ENCODE measurements at places on chromosomes 2 and 18.

DNA sequence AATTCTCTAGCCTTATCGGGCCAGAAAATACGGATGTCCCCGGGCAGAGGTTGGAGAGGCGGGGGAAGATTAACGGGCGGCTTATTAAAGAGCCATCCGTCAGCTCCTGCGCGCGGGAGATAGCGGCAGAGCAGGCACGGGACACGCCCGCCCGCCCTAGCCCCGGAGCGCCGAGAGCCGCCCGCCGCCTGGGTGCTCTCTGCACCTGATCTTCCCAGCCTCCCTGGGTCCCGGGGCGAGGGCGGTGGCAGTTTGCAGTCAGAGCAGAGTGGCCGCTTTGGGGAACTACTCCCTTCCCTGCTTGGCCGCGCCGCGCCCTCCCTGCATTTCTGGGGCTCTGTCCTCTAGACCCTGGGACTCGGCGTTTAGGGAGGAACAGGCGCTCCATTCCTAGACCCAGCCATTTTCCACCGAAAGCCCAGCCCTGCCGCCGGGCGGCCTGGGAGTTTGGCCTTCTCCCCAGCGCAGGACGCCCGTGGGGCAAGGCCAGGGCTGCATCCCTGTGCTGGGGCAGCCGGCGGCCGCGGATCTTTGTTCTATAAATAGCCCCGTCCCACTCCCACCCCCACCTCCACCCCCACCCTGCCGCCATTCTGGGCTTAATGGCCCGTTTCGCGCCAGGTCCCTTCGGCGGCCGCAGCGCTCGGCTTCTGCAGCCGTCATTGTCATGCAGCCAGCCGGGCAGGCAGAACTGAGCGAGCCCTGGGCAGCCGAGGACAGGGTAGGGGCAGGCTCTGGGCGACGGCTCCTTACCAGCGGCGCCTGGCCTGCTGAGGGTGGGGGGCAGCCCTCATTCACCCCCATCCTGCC is 6.6 kb downstream of the GAD1 start:
- DNase-seq: no peak

- no peak for DNase-seq
Measured at GRCh38 chr18:25167612-25168410, 184.2 kb downstream of the ZNF521 start.

GRCh38 chr2:134244587-134244986 is 9.3 kb upstream of the MGAT5 start:
- DNase-seq: no peak

DNA sequence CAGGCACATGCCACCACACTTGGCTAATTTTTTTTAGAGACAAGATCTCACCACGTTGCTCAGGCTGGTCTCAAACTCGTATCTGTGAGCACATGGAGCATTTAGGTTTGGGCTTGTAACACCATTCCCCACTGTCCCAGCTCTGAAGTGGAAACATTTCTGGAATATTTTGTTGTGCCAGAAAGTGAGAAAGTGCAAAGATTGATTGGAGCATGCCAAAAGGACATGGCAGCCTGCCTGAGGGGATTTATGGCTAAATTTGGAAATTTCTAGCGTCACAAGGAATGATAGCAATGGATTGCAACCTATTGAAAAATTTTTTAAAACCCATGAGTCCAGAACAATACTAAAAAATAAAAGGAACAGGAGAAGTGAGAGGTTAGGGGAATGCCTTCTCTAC is 136.8 kb downstream of the ESCO1 start:
- no peak for DNase-seq

- no peak for DNase-seq
Measured at GRCh38 chr18:45525301-45525700, 90.0 kb upstream of the SLC14A2 start.

DNA sequence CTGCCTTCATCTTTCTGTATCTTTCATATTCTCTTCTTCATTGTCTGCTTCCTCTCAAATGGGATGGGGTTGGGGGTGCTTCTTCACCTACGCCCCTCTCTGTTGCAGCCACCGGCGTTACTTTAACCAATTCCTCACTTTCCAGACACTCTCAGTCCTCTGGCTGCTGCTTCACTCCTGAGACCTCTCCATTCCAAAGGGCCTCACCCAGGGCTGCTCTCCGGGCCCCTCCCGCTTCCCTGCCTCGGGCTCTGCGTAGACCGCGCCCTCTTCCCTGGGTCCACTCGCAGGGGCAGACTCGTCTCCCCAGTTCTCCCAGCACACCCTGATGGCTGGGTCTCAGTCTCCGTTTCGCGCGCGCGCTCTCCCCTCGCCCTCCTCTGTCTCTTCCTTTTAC is 926 bp downstream of the SERPINB8 start:
- no peak for DNase-seq

- no peak for DNase-seq
Measured at GRCh38 chr2:170190172-170190571, 12.2 kb downstream of the MYO3B start.

DNA sequence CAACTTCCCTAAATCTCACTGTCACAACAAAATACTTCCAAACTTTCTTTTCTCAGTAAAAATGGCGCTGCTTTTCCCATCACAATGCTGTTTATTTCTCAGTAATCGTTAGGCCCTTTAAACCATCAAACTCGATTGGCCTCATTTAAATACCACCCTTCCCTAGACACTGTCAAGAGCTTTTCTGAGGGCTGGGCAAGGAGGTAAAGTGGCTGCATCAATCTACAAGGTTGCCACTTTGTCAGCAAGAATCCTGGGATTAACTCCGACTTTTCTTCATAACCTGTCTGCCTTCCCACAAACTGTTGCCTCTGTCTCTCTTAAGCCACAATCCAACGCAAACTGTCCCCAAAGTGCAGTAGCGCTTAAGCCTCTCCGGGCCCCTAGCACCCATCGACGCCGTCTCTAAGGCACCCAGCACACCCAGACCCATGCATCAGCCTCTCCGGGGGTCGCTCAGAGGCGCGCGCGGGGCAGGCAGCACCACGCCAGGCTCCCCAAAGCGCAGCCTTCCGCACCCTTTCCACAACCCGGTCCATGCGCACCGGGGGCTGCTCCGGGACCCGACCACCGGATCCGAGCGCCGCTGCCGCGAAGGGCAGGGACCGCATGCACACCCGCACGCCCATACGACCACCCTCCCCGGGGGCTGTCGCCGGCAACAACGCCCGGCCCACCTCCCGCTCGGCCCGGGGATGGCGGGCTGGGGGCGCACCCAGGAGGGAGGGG is 683 bp downstream of the MBOAT2 start:
- DNase-seq: no peak

GRCh38 chr18:50422286-50422898 is 47.5 kb downstream of the SKA1 start:
- DNase-seq: no peak

GRCh38 chr2:111164078-111164477 is 43.4 kb downstream of the BCL2L11 start:
- no peak for DNase-seq

GRCh38 chr2:35932276-35932963 is 423.2 kb upstream of the CRIM1 start:
- no peak for DNase-seq

DNA sequence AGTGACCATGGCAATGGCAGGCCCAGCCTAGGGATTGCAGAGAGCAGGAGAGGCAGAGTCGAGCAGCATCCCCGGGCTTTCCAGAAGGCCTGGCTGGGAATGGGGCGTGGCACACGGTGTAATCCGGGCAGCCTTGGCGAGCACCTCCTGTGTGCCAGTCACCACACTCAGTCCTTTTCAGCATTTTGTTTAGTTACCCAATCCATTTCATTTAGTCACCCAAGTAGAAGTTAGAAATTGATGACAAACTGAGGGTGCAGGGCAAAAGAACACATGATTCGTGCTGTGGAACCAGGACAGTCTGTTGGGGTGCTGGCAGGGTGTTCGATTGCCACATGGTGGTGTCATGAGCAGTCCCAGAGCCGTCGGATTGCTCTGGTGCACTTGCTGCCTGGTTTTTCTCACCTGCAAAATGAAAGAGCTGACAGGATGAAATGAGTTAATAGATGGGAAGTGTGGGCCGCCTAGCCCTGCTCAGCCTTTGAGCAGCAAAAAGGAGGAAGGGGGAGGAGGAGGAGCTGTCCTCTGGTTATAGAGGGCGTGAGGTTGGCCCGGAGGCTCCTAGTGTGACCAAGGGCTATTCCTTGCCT is 299.4 kb downstream of the AGAP1 start:
- no peak for DNase-seq

DNA sequence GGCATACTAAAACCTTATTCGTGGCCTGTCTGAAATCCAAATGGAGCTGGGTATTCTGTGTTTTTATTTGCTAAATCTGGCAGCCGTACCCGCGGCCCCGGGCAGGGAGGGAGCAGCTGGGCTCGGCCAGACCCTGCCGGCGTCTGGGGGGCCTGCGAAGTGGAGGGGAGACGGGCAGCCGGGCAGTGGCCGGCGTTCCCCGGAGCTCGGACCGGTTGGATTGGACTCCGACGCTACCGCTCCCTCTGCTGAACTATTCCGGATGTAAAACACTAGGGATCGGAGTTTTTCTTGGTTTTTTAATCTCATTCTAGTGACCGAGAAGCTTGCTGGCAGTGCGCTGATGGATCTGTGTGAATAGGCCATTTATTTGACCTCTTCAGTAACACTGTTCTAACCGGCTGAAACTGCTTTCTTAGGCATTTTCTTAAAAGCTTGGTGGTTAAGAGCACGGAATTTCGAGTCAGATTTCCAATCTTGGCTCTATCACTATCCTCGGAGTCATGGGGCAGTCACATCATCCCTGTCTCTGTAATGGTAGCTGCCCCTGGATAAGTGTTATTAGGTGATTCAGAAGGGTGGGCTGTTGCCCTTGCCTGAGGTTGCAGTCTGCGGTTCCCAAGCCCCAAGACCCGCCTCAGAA is 694 bp downstream of the UNC50 start:
- DNase-seq: no peak

GRCh38 chr2:46150445-46150955 is 146.7 kb upstream of the EPAS1 start:
- no peak for DNase-seq

DNA sequence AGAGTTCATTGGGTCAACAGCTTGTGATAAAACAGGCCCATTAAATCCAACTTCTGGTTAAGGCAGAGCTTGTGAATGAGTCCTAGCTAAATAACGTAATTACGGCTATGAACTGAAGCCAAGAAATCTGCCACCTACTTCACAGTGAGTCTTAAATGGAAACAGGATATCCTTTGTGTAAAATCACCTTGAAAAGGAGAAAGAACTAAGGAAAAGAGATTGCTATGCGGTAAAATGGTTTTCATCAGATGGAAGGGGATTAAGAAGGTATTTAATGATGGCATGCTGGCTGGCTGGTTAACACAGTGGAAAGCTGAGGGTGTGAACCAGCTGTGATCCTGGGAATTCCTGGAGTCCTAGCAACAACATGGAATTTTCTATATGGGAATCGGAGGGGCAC is 156.6 kb downstream of the DOK6 start:
- no peak for DNase-seq

DNA sequence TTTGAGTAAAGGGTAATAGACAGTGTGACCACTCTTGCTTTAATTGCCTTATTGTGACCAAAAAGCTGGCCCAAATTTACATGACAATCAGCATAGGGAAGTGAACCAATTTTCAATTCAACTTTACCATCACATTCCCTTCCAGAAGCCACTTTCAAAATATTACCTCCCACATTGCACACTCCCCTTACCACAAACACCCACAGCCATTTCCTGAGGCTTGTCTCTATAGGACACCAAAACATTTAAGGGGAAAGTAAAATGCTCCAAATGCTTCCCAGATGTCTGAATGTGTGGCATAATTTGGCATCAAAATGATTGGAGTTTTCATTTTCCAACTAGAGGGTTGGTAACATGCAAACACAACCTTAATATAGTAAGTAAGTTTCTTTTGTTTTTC is 616.1 kb downstream of the SLC4A3 start:
- DNase-seq: no peak

- DNase-seq: no peak
Measured at GRCh38 chr2:179226203-179226960, 38.2 kb downstream of the SESTD1 start.

- DNase-seq: no peak
Measured at GRCh38 chr2:172109988-172110811, 7.5 kb upstream of the DLX2 start.

- DNase-seq: no peak
Measured at GRCh38 chr2:59046401-59047372, 805.6 kb upstream of the FANCL start.

DNA sequence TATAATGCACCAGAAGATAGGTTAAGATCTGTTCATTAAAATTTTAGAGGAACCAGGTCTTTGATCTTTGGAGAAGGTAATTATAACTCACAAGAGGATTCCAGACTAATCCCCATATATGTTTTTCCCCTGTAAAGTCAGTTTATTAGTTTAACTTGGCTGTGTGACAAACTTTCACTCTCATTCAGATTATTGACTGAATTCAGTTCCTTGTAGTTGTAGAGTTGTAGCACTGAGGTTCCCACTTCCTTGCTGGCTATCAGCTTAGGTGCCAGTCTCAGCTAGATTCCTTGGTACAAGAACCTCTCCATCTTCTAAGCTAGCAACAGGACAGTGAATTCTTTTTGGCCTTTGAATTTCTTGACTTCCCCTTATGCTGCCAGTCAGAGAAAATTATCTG is 19.1 kb downstream of the REG1A start:
- no peak for DNase-seq
